ENCODE measurements at places on chromosomes 6 and 20. TPM values are rescaled to one million over a fixed set of nuclear protein-coding genes. Genes with fewer than 3 reads are reported as not detected.

DNA sequence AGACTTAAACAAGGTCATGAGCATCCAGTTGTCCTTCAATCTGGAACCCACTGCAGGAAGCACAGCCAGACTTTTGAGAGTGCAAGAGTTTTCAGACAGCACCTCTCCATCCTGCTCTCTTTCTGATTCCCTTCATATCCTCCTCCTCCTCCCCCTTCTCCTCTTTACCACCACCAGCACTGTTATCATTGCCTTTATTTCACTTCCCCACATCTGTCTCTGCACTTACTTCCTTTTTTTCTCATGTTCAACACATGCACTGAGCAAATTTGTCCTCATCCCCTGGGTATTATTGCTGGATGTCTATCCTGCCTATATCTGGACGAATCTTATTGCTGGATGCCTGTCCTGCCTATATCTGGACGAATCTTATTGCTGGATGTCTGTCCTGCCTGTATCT is 554.8 kb downstream of the DHX35 start:
- DNase-seq, result no peak

- no peak for DNase-seq
Measured at GRCh38 chr6:98827295-98828159, 6.8 kb upstream of the POU3F2 start.

DNA sequence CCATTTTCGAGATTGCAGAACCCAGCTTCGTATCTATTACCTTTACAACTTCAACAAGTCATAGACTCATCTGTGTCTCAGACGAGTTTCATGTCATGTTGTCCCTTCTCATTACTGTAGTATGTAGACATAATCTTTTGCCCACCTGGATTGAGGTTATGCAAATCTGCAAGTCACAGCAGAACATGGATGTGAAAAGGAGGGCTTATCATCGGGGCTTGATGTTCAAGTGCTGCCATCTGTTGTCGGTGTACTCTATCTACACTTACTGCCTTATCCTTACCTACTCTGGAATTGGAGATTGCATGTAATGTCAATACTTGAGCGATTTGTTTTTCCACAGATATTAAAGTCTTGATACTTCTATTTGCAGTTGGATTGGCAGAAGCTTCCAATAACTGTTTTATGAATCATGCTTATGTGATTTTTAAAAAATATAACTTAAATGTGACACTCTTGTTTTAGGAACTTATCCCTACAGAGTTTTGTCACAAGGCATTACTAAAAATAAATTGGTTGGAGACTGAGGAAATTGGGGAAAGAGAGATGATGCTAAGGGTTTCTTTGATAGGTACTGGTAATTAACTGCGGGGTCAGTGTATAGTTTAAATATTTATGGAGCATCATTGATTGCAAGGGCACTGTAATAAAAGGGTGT is 3.0 kb upstream of the GOPC start:
- no peak for DNase-seq

DNA sequence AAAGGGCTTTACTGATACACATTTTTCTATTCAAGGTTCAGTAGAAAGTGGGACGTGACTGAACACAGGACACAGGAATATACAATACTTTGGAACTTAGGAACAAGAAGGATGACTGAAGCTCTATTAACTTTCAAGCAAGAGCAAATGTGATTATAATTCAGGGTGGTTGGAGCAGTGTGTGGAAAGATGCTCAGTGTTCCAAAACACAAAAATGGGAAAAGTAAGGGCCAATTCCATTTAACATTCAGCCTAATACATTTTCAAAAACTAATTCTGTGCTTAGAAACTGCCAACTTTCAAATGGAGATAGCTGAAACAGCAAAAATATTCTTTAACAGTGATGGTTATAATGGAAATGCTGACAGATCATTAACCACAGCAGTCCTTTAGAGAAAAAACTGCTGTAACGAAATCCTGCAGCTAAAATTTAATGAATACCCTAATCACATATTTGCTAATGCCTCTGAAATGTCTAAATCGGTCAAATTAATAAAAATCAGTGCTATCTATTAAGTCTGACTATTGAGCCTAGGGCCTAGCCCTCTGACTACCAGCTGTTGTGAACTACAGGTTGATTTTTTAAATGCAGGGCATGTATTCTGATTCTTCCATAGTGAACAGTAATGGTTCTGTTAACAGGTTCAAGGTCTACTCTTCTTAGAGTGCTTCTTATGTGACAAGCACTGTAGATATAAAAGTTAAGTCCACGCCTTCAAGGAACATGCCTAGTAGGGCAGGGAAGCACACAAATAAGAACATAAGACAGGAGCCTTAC is 45.9 kb downstream of the RARS2 start:
- no peak for DNase-seq

DNA sequence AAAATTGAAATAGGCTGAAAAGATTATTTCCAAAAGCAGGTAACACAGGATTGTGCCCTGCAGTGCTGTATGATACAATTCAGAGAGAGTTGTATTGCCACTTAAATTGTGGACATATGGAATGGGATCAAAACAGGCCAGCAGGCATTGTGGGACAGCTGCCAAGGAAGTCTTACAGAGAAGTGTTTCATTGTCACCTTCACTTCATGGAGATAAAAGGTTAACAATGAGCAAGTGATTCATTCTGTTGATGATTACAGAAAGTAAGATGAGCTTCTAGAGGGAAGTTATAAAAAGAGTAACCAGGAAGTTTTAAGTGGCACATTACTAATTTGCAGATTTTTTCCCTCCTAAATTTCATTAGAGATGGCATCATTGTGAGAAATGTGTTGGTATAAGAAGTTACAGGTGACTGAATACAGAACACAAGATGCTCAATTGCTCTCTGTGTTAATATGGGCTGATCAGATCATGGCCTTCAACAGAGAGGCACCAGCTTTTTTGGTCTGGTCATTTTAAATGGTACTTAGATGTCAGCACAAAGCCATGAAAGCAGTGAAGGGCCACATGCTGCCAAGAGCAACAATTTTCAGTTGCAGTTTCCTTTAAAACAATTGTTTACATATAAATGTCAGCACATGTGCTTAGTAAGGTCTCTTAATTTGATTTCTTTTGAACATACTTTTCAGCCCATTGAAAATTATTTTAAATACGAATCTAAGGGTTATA is 402.5 kb upstream of the FKBP1C start:
- no peak for DNase-seq

- DNase-seq, result no peak
Measured at GRCh38 chr6:136063096-136063495, 187.0 kb downstream of the MTFR2 start.

GRCh38 chr6:156398371-156398770 is 378.8 kb upstream of the ARID1B start:
- no peak for DNase-seq

DNA sequence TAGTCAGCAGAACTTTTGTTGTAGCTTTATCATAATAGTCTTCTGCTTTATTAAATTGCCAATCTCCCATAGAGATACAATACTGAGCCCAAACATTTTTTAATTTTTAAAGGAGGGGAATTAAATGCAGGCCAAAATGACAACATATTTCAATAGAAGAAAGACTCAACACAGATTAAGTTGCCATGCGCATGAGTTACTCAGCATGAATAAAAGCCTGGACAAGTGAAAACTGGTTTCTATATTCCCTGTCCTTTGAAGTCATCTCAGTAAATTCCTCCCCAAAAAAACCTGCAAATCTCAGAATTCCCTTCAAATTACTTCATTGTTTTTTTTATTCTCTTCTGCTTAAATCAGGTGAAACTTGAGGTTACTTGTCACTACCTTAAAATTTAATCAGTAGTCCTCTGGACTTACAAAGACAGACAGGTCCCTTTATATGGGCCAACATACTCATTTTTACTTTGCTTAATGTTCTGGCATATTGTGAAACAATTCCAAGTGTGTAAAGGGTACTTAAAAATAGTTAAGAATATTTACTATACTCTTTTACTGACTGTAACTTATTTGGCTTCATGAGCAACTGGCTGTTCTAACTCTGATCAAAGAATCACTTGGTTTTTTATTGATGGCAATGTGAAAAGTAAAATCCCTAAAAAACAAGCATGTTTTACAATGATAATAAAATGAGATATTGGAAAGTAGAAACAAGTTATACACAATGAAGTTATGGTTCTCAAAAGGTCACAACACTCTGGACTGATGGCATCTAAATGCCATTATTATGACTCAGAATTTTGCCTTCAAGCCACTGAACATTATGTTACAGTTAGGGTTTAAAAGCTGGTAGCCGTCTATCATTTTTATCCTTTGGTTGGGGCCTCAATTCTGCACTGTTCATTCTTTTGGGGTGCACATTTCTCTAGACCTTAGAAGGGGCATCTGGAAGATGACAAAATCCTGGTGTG is 49.9 kb upstream of the COL21A1 start:
- no peak for DNase-seq

- DNase-seq, result no peak
Measured at GRCh38 chr20:44938637-44939036, 21.6 kb downstream of the TOMM34 start.

Gene RAD21L1
- total RNA-seq, result not detected

GRCh38 chr20:62426699-62427131 is 624 bp downstream of the RBBP8NL start:
- DNase-seq, result no peak

DNA sequence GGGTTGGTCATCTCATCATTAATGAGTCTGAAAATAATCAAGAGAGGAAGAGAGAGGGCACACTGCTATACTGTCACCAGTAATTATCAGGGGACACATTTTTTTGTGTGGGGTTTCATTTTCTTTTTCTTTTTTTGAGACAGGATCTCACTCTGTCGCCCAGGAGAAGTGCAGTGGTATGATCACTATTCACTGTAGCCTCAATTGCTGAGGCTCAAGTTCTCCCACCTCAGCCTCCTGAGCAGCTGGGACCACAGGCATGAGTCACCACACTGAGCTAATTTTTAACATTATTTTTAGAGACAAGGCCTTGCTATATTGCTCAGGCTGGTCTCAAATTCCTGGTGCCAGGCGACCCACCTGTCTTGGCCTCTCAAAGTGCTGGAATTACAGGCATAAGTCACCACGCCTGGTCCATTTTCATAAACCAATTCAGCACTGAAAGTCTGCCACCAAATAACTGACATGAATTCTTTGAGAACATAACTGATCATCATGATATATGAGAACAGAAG is 43.3 kb downstream of the EPHA7 start:
- DNase-seq, result no peak
